ENCODE measurements at places on chromosomes 7 and 10.

DNA sequence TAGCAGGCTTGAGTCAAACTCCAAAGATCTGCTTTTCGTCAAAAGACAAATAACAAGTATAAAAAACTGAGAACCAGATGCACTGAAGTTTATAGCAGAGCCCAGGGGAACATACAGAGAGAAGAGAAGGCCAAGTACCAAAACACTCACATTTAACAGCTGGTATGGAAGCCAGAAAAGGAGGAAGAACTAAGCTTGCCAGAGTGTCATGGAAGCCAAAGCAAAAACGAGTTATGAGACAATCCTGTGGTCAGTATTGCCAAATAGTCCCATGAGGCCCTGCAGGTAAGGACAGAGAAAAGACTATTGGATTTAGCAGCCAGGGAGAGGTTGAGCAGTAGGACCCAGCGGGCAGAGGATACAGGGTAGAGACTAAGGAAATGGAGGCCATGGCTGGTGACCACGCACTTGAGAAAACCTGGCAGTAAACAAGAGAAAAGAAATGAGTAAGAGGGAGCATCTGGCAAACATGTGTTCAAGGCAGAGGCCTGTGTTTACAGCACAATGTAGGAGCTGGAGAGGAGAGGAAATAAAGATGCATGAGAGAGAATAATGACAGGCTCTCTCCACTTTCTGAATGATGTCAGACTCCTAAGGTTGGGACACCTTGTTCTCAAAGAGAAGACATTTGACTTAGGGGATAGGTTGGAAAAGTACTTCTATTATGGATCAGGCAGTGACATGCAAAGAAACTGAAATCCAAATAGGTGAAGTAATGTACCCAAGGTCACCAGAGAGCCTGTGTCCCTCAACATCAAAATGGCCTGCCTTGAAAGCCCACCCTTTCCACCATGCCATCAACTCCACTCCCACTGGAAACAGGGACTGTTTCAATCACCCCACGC is 9.1 kb downstream of the CREB3L2 start:
- DNase-seq = no peak

DNA sequence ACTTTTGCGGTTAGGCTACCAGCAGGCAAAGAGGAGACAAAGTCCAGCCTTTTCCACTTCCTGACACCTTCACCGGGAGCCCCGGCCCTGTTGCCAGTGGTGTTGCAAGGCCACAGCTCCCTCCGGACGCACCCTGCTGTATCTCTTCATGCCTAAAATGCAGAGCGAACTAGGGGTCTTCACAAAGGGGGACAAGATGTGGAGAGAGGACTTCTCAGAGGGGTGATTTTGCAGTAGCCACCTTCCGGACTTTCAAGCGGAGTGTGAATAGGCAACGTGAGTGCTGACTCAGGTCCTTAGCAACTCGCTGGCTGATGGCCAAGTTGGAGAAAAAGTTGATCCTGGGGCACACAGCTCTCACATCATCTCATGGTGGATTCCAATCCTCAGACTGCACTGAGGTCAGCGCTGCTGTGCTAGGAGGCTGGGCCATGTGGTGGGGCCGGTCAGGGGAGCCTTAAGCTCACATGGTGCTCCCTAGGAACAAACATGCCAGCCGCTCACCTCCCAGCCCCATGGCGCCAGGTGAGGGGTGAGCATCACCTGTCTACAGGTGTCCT is 166.3 kb downstream of the LCOR start:
- no peak for DNase-seq

- no peak for DNase-seq
Observed at GRCh38 chr10:61973906-61974305, 72.4 kb downstream of the ARID5B start.

- no peak for DNase-seq
Observed at GRCh38 chr10:99470327-99470726, 39.9 kb upstream of the GOT1 start.

DNA sequence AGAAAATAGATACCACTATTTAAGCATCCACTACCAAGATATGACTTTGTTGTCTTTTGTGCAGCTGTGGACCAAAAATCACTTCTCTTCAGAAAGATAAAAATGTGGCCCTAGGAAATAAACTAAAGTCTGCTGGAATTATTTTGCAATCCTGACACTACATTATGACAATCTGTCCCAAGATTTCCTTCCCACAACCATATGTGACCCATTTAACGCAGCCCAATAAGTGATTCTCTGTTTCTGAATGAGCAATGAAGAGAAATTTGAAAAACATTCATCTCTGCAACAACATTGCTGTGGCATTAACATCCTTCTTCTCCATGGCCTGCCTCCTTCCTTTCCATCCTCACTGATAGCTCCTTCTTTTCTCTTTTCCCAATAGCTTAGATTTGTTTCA is 212.0 kb downstream of the TSPAN12 start:
- DNase-seq = no peak

DNA sequence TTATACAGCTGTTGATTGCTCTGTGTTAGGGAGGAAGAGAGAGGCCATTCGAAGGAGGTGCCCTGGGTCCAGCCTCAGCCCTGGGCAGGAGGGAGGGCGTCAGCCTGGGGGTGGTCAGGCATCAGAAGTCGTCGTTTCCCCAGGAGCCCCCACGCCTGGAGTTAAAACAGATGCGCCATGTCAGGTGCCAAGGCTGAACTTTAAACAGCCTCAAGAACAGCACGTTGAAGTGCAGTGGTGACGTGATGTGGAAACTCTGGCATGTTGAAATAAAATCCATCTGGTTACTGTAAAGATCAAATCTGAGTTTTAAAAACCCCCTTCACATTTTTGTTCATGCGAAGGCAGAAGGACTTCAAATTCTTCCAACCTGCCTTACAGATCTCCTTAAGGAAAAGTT is 128.4 kb upstream of the PPP2R2D start:
- DNase-seq = no peak

DNA sequence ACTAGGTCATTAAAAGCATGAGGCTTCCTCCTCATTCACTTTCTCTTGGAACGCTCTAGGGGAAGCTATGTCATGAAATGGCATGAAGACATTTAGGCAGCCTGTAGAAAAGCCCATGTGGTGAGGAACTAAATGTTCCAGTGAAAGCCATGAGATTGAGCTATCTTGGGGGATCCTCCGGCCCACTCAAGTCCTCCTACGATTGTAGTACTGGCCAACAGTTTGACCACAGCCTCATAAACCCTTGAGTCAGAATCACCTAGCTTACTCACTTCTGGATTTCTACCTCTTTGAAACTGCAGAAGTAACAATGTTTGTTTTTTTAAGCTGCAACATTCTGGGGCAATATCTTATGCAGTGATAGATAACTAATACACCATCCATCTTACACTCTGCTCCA is 605.1 kb downstream of the SORCS1 start:
- no peak for DNase-seq

DNA sequence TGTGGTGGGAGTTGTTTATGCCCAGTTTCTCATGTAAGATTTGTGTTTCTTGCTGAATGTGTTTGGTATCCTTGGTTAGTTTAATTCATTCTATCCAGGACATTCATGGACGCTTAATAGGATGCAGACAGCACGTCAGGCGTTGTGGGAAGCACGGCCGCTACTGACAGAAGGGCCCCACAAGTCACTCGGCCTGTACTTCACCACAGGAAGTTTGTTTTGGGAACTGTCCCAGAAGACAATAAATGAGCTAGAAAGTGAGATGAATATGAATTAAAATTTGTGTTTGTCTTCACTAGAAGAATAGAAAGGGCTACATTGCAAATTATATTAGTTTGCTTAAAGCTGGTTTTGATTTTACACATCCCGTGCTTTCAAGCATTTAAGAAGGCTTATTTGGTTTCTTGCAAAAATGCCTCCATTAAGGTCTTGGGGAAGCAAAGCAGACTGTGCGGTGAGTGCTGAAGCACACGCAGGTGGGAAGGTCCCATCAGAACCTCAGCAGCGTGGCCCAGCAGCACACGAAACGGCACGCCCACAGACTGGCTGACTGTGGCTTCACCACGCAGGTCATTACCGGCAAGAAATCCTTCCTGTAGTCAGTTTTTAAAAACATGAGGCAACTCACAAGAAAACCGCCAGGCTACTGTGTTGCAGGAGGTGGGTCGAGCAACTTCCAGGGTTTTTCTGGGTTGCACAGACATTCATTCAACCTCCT is 74.1 kb downstream of the VIPR2 start:
- DNase-seq = no peak

DNA sequence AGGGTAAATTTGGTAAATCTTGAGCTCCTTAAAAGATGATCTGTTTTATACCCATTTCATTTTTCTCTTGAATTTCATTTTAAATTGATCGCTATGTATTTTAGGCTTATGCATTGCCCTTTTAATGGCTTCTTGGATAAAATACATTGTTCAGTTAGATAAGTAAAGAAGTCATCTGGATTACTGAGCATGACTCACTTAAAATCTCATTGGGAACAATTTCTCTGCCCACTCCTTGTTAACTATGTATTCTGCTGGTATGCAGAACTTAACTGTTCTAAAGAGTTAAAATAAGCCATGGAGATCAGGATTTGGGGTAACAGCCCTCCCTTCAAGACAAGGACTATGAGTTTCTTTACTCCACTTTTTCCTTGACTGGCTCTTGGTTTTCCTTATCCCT is 134.2 kb downstream of the SND1 start:
- DNase-seq = no peak

DNA sequence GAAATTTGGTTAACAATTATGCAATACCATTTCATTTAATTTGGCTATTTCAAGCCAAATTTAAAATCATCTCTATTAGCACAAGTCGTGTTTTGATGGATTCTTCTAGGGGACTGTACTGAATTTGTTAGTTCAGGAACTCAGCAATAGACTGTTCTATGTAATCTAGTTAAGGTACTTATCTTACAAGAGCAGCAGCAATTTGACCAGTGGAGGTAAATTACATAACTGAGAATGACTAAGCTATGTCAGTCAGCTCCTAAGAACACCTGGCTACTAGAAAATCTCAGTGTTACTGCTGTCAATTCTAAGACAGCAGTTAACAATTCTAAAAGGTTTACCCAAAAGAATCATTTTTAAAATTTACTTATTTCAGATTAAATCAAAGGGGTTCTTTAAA is 513.9 kb upstream of the ZWINT start:
- no peak for DNase-seq

- no peak for DNase-seq
Observed at GRCh38 chr7:66239467-66239856, 34.3 kb downstream of the TPST1 start.

DNA sequence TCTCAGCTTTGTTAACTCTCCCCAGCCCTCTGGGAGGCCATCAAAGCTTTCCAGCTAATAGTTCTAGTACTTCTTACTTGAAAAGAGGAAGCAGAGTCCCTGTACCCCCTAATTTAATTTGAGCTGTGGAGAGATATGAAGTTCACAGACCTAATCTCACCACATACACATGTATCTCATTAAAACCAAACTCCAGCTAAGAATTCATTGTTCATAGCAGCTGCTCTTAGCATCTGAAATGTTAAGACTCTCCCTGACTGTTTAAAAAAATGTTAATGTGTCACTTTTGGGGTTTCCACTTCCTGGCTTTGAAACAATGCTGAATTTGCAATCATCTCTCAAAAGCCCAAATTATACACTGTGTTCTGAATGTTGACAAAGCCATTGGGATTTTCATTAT is 16.2 kb upstream of the MRC1 start:
- DNase-seq = no peak

DNA sequence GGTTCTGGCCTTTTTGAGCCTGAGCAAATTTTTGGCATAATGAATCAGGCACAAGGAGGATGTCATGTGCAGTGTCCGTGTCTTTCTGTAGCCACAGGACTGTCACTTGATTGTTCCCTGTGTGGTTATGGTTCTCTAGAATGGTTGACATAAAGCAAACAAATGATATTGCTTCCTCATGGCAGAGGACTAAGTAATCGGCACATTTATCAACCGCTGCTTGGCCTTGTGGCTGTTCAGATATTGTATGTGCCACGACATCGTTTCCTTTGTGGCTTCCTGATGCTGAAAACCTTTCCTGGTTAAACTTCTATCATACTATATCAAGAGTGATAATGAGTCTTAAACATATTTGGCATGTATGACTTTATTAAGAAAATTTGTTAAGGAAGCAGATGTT is 598.8 kb downstream of the SUGCT start:
- DNase-seq = no peak

GRCh38 chr7:36972140-36972518 is 247.8 kb upstream of the AOAH start:
- DNase-seq = no peak

DNA sequence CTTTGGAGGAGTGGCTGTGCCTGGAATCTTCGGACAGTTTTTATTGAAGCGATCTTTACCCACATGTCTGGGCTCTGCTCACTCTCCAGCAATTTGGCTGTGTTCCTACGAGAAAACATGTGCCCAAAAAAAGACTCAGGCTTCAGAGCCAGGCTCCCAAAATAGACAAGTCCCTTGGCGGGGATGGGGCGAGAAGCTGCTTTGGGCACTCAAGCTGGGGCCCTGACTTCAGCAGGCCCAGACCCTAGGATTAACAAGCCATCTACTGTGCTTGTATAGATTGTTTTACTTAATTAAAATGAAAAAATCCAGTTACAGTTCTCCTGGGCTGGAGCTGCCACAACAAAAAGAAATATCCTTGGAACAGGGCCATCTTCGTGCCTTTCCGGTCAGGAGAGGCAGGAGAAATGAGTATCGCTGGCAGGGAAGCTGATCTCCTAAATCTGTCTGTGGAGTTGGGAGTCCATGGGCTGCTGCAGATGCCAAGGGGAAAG is 51.4 kb upstream of the PDCD4 start:
- no peak for DNase-seq

All from GOT3 (cell line).